ENCODE measurements at places on chromosomes 1 and 21. TPM values are rescaled to one million over a fixed set of nuclear protein-coding genes. Genes with fewer than 3 reads are reported as not detected.

DNA sequence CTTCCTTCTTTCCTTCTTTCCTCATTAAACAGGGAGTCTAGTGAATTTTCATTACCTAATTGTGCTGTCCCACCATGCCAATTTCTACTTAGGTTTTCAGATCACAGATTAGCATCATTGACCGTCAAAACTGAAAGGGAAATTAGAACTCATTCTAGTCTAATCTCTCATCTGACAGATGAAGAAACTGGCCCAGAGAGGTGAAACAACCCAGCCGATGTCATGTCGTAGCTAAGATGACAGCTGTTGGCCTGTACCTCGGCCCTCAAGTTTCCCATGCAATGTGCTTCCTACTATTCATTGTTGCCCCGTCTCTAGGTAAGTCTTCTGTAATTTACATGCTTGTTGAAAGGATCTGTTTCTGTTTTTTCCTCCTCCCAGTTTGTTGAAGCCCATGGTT is 128.2 kb upstream of the KIAA0040 start:
- no peak overlapping the region for H3K27ac ChIP-seq
- H3K4me1 ChIP-seq, result peaks cover 6% of the 10 kb centered on the region
- H3K36me3 ChIP-seq, result no peaks in the 10 kb centered on the region
- no peak overlapping the region for H3K4me3 ChIP-seq

- H3K4me1 ChIP-seq, result peaks cover 12% of the 10 kb centered on the region
- DNase-seq, result no peak
- no peaks in the 10 kb centered on the region for H3K27me3 ChIP-seq
- peaks cover 18% of the 10 kb centered on the region for H3K36me3 ChIP-seq
- H3K4me3 ChIP-seq, result no peak overlapping the region
Measured at GRCh38 chr1:10304295-10304694, 93.9 kb downstream of the KIF1B start.

- H3K27ac ChIP-seq, result no peak overlapping the region
- H3K4me1 ChIP-seq, result peaks cover 5% of the 10 kb centered on the region
- H3K36me3 ChIP-seq, result peaks cover 11% of the 10 kb centered on the region
- no peaks in the 10 kb centered on the region for H3K27me3 ChIP-seq
- no peak for DNase-seq
- H3K4me3 ChIP-seq, result no peak overlapping the region
Measured at GRCh38 chr1:91781901-91782622, 103.9 kb downstream of the TGFBR3 start.

- H3K27me3 ChIP-seq, result no peaks in the 10 kb centered on the region
- H3K4me3 ChIP-seq, result no peak overlapping the region
- peaks cover 5% of the 10 kb centered on the region for H3K36me3 ChIP-seq
- peaks cover 6% of the 10 kb centered on the region for H3K4me1 ChIP-seq
Measured at GRCh38 chr21:28654406-28654805, 338.3 kb downstream of the LTN1 start.

IRF6 gene
- 1.3 TPM for total RNA-seq

GRCh38 chr1:220409771-220410595 is 118.0 kb upstream of the MARK1 start:
- H3K36me3 ChIP-seq, result no peaks in the 10 kb centered on the region
- H3K4me3 ChIP-seq, result no peak overlapping the region
- H3K27ac ChIP-seq, result no peak overlapping the region
- no peak for DNase-seq

ELAPOR1 gene
- total RNA-seq, result 11.9 TPM

- H3K27ac ChIP-seq, result no peak overlapping the region
- peaks cover 2% of the 10 kb centered on the region for H3K27me3 ChIP-seq
- DNase-seq, result no peak
- H3K4me3 ChIP-seq, result no peak overlapping the region
Measured at GRCh38 chr1:100523038-100523652, 14.8 kb upstream of the GPR88 start.

DNA sequence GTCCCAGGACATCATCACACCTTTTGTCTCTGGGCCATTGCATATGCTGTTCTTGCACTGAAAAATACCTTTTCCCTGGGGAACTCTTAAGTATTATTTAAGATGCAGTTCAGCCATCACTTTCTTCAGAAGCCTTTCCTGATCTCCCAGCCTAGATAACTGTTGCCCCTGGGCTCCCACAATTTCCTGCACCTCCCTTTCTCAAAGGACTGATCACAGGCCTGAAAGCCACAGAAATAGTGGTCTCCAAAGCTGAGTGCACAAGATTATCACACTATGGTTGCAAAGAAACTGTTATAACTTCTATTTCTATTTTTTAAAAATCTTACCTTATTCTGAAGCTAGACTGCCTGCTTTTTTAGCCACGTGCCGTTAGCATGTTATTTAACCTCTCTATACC is 2.8 kb upstream of the ZSCAN20 start:
- H3K4me3 ChIP-seq, result no peak overlapping the region
- H3K27ac ChIP-seq, result no peak overlapping the region
- no peak for DNase-seq
- H3K4me1 ChIP-seq, result peaks cover 33% of the 10 kb centered on the region
- H3K36me3 ChIP-seq, result no peaks in the 10 kb centered on the region
- no peaks in the 10 kb centered on the region for H3K27me3 ChIP-seq

DNA sequence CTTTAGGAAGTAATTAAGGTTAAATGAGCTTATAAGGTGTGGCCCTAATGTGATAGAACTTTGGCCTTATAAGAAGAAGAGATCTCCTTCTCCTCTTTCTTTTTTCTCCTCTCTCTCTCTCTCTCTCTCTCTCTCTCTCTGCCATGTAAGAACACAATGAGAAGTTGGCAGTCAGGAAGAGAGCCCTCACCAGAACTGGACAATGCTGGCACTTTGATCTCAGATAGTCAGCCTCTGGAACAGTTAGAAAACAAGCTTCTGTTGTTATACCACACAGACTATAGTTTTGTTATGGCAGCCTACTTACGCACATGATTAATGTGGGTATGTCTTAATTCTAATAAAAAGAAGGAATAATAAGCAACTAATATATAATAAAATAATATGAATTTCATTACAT is 444.2 kb upstream of the LRRC7 start:
- no peak overlapping the region for H3K27ac ChIP-seq
- H3K4me3 ChIP-seq, result no peak overlapping the region
- no peaks in the 10 kb centered on the region for H3K36me3 ChIP-seq

All from activated CD8-positive, alpha-beta memory T cell treated with anti-CD3 and anti-CD28 coated beads, Interleukin-2, amount 10 ng/mL, durations not matched to agents 7 days and 5 days (primary cell).